ENCODE measurements at places on chromosomes 16 and 17.
A peak's percentile ranks its signal among the peaks of the same experiment; 100 is the strongest.

GRCh38 chr16:23155445-23156049 lies 6.3 kb upstream of the USP31 start:
- no peak for DNase-seq

GRCh38 chr17:82940226-82941020 lies 100.6 kb upstream of the ZNF750 start:
- peak; percentile 60 for DNase-seq

- no peak for DNase-seq
These were observed 16.1 kb downstream of the GDE1 start for GRCh38 chr16:19505600-19506303.

GRCh38 chr16:71367241-71367976 lies 8.9 kb downstream of the CALB2 start:
- DNase-seq: peak; percentile 34

GRCh38 chr17:37610971-37611370 lies 1.8 kb upstream of the SYNRG start:
- no peak for DNase-seq

- DNase-seq: peak; percentile 70
These were observed 71.1 kb downstream of the BANP start for GRCh38 chr16:88022076-88023042.
